ENCODE measurements at places on chromosomes 4 and X.

- DNase-seq, result no peak
Observed at GRCh38 chr4:16812041-16812440, 86.4 kb downstream of the LDB2 start.

- no peak for DNase-seq
Observed at GRCh38 chr4:8325291-8325973, 55.9 kb downstream of the HTRA3 start.

DNA sequence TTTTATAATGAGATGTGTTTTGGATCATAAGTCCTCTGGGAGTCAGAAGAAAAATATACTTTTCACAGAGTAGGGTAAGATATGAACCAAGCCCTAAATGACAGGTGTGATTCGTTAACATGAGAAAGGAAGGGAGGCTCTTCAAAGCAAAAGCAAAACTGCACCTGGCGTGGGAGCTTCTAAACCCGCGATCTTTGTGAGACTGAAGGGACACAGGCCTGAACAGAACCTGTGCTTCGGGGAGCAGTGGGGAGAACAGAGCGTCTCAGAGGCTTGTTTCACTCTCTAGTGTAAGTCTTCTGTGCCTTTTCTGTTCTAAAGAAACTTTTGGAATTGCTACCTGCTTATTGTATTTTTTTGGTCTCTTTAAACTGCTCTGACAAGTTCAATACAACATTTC is 30.2 kb upstream of the CYP4V2 start:
- DNase-seq, result no peak

DNA sequence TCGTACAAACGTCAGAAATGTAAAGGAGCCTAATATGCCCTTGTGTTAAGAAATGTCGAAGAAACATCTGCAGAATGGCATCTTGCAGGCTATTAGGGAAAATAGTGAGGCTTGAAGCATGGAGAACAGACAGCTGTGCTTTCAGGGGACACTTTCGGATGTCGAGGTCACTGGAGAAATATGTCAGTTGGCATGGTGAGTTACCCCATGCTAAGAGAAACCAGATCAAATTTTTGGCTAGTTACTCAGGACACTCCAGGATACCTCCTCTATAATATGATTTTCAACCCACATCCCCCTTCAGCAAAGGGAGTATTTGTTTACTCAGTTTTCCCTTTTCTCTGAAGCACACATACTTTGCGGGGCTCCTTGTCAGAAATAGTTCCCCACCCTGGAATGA is 171.4 kb downstream of the GPC3 start:
- no peak for DNase-seq

DNA sequence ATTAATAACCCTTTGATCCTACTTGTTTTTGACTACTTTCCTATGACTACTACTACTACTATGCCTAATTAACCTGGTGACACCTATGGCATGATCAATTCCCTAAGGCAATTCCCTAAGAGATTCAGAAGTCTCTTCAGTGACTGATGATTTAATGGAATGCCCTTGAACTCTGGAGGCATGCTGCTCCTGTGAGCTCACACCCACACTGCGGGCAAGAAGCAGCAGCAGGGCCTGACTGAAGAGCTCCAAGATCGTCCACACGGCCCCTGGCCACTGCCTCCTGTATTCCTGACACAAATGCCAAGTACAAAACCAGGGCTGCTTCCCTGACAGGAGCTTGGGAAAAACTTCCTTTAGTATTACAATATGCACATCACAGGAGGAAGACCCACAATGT is 74.2 kb upstream of the STS start:
- no peak for DNase-seq

DNA sequence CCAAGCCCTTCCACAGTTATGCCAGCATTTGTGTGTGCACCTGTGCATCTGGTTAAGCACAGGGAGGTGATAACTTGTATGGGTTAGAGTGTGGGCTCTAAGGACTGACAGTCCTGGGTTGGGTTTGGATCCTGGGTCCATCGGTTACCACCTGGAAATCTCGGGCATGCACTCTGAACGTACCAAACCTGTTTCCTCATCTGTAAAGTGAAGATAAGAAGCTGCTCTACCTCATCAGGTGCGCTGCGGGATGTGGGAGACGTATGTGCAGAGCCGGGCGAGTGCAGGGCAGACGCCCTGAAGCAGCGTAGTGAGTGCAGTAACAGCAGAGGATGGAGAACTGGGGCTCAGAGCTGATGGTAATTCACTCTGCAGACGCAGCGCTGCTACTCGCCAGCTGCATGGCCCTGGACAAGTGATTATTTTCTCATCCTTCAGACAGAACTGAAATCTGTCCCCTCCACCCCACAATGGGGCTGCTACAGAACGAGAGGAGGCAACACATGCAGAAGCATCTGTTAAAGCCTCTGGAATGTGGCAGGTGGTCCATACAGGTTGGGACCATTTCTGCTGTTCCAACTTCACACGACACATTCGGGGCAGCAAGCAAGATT is 64.4 kb downstream of the HADH start:
- no peak for DNase-seq

- no peak for DNase-seq
Observed at GRCh38 chrX:46574774-46575381, 1.3 kb downstream of the CHST7 start.

GRCh38 chrX:44906542-44906941 is 33.6 kb downstream of the KDM6A start:
- no peak for DNase-seq

DNA sequence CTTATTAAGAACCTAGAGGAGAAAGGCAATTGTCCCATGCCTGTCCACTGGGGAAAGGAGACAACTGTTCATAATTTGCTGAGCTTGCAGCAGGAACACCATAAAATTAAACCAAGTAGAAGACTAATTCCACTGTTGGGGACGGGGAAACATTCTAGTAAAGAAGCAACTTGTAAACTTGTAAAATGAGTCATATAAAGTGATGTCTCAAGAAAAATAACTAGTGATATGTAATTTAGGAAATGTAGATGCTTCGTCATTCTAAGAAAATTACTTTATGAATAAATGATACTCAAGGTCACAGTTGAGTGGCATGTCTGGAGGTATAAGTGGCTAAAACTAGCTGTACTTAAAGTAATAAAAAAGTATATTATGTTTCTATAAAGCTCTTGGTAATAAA is 121.2 kb upstream of the MID1 start:
- DNase-seq, result no peak

- DNase-seq, result no peak
Observed at GRCh38 chr4:163603257-163603656, 108.8 kb downstream of the TMA16 start.

GRCh38 chrX:80808881-80809411 is 731 bp downstream of the BRWD3 start:
- DNase-seq, result peak; percentile 7

- no peak for DNase-seq
Observed at GRCh38 chrX:28120072-28120471, 138.8 kb upstream of the DCAF8L1 start.

DNA sequence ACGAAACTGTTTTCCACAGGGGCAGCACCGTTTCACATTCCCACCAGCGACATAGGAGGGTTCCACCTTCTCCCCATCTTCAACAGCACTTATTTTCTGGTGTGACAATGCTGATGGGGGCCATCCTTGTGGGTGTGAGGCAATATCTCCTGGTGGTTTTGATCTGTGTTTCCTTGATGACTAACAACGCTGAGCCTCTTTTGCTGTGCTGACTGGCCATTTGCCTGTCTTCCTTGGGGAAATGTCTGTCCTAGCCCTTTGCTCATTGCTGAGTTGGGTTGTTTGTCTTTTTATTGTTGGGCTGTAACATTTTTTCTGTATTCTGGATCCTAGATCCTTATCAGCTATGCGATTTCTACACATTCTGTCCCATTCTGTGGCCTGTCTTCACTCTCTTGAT is 33.7 kb downstream of the ATP2B3 start:
- DNase-seq, result no peak

- DNase-seq, result no peak
Observed at GRCh38 chrX:103630171-103630511, 1.4 kb downstream of the TCEAL1 start.

GRCh38 chr4:5952975-5953951 is 60.4 kb upstream of the CRMP1 start:
- DNase-seq, result no peak

- DNase-seq, result no peak
Observed at GRCh38 chr4:10011277-10011676, 10.0 kb downstream of the SLC2A9 start.

- no peak for DNase-seq
Observed at GRCh38 chr4:169079942-169080827, 70.1 kb upstream of the CBR4 start.

DNA sequence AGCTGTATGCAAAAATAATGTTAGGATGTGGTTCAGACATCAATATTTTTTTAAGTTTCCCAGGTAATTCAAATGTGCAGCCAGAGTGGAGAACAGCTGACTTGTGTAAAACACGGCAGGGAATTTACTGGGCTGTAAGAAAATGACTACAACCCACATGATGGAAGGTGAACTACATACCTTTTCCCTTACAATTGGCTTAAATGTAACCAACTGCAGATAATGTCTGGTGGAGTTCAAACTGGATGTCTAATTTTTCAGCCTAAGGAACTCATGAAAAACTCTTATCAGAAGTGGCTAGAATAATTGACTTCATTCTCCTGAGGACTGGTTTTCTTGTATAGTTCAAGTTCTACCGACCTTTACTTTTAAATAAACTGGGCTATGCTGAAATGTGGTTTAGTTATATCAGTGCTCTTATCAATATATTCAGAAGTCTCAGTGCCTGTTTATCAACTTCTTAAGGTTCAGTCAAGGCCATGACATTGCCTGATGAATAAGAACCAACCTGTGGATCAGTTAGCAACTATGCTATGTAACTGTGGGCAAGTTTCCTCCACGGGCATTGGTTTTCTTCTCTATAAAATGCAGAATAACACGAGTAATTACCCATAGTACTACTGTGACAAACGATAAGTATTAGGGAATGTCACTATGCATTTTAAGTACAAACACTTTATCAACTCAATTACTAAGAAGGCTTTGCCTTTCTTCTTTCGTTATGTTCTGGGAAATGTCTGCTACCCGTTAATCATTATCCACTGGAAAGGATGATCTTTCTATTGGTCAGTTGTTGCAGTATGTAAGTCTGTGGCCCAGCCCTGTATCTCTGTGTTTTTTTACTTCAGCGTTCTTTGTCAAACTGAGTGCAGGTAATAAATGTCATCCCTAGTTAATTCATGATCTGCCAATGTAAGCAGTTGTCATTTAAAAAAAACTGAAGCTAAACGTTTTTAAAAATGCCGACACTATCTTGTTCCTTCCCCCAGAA is 181.6 kb downstream of the PCDH7 start:
- no peak for DNase-seq

GRCh38 chr4:91769912-91770311 is 533.9 kb upstream of the GRID2 start:
- DNase-seq, result no peak

DNA sequence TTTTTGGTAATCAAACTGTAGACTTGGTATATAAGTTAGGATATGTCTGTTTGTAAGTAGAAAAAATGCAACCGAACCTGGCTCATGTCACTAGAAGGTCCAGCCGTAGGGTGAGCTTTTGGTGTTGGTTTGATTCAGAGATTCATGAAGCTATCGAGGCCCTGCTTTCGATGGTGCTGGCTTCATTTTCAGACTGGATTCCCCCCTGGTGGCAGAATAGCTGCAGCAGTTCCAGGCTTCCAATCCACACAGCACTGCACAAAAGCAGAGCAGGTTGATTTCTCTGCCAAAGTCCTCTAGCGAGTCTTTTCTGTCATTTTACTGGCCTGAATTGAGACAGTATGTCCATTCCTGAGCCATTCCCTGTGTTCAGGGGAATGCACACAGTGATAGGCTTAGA is 33.1 kb downstream of the PDK3 start:
- no peak for DNase-seq

DNA sequence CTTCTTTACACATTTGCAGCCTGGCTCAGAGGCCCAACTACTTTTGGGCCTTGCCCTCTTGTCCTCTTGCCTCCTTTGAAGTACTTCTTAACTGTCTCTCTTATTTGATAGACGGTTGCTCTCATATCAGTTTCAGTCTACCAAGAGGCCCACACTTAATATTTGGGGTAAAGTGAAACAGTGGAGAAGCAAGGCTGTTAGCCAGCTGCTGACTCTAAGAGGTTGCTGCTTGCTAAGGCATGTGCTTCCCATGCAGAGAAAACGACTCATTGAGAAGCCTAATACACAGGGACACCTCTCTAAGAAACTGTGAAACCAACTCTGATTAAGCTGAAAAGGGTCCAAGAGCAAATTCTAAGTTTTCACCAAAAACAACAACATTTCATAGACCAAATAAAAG is 94.6 kb downstream of the PPP3CA start:
- no peak for DNase-seq

DNA sequence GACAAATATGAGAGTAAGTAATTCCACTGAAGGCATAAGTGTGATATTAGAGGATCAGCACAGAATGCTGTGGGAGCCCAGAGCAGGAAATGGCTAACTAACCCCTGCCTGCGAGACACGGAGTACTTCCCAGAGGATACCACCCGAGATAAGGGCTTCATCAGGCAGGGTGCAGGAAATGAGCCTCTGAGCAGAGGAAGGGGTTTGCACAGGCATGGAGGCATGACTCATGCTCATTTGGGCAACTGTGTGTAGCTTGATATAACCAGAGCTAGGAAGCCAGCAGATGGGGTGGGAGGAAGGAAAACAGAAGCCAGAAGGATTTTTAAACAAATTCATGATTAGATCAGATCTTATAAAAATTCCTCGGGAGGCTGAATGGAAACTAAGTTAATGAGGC is 70.0 kb upstream of the TSPAN5 start:
- no peak for DNase-seq

DNA sequence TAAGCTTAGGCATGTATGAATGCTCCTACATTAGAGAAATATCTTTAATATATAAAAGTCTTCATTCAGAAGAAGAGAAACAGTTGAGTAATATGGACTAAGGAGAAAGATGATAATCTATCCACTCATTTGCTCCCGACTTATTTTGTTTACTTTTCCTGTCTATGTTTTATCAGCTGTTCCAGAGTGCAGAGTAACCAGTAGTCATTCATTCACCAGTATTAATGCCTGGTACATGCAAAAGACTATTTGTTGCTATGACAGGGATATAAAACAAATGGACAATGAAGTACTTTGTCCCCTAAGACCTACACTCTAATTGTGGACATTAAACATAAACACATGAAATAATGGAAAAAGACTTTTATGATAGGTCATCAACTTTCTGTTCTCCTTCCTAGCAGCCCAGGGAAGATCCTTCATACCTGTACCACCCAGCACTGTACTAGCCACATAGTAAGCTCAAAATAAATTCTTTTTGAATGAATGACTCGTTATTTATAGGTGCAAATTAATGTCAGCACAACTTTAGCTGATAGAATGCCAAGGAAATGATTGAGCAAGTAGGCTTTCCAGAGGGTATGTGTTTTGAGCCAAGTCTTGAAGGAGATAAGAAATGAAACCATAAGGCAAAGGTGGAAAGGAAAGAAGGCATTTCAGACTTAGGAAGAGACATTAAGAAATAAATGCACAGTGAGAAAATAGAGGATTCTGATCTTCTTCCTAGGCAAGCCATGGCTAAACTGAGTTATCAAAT is 45.0 kb upstream of the IL13RA1 start:
- DNase-seq, result no peak

GRCh38 chr4:77148078-77148477 is 8.9 kb upstream of the CCNG2 start:
- DNase-seq, result no peak

Data from stimulated activated effector memory CD8-positive, alpha-beta T cell treated with anti-CD3 and anti-CD28 coated beads, Interleukin-12 subunit alpha, Interleukin-12 subunit beta, amount 100 ng/mL, for 72 hours (primary cell).